B cell (primary cell): ENCODE measurements at places on chromosomes 7 and 10. TPM values are rescaled to one million over a fixed set of nuclear protein-coding genes. Genes with fewer than 3 reads are reported as not detected.

Gene SUGCT
- 0.86 and 2.6 TPM in 2 replicates for total RNA-seq

Gene FANK1
- 0.75 TPM in 1 of 2 replicates, not detected in the other for total RNA-seq

Gene NME8
- total RNA-seq, result not detected in 2 replicates

Gene LRRC61
- 12.8 and 15.5 TPM in 2 replicates for total RNA-seq

Gene KNDC1
- 0.17 TPM in 1 of 2 replicates, not detected in the other for total RNA-seq

Gene MSMB
- total RNA-seq, result not detected in 2 replicates

GRCh38 chr10:15196021-15196834, 27.7 kb upstream of the NMT2 start:
- H3K27ac ChIP-seq, result no peak overlapping the region
- DNase-seq, result peak; percentile 50

DNA sequence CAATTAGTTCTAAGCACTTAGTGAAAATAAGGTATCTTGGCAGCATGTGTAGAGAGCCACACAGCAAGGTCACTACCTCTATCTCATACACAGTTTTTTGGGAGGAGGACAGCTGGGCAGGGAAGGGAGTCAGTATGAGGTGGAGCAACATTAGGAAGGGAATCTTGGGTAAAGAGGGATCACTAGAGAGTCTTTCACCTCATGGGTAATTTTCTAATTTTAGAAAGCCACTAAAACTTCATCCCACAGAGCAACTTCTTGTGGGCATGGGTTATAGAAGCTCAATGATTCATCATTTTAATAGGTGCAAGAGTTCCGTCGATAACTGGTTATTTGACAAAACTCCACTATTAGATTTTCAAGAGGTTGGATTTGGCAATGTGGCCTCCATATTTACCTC, 2.5 kb downstream of the NRAP start:
- H3K27me3 ChIP-seq, result no peaks in the 10 kb centered on the region
- no peak overlapping the region for H3K27ac ChIP-seq
- no peak overlapping the region for H3K4me3 ChIP-seq
- no peaks in the 10 kb centered on the region for H3K4me1 ChIP-seq

DNA sequence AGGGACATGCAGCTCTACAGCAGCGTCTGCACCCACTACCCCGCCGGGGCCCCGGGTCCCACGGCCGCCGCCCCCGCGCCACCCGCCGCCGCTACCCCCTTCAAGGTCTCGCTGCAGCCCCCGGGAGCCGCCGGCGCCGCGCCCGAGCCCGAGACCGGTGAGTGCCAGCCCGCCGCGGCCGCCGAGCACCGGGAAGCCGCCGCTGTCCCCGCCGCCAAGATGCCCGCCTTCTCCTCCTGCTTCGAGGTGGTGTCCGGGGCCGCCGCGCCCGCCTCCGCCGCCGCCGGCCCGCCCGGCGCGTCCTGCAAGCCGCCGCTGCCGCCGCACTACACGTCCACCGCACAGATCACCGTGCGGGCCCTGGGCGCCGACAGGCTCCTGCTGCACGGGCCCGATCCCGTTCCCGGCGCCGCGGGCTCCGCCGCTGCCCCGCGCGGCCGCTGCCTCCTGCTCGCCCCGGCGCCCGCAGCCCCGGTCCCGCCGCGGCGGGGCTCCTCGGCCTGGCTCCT, 631 bp downstream of the OTUD1 start:
- DNase-seq, result no peak
- H3K27me3 ChIP-seq, result no peaks in the 10 kb centered on the region
- H3K4me1 ChIP-seq, result peaks cover 33% of the 10 kb centered on the region
- H3K27ac ChIP-seq, result peak overlapping the region; percentile 92

- DNase-seq, result no peak
- H3K27me3 ChIP-seq, result no peaks in the 10 kb centered on the region
- peaks cover 17% of the 10 kb centered on the region for H3K4me1 ChIP-seq
- H3K4me3 ChIP-seq, result no peak overlapping the region
- H3K27ac ChIP-seq, result no peak overlapping the region
These were observed 11.9 kb upstream of the SLC12A9 start for GRCh38 chr7:100840470-100841100.

- H3K27me3 ChIP-seq, result no peaks in the 10 kb centered on the region
- no peaks in the 10 kb centered on the region for H3K4me1 ChIP-seq
- H3K36me3 ChIP-seq, result no peaks in the 10 kb centered on the region
- no peak overlapping the region for H3K27ac ChIP-seq
These were observed 31.8 kb upstream of the SHH start for GRCh38 chr7:155844019-155844453.

DNA sequence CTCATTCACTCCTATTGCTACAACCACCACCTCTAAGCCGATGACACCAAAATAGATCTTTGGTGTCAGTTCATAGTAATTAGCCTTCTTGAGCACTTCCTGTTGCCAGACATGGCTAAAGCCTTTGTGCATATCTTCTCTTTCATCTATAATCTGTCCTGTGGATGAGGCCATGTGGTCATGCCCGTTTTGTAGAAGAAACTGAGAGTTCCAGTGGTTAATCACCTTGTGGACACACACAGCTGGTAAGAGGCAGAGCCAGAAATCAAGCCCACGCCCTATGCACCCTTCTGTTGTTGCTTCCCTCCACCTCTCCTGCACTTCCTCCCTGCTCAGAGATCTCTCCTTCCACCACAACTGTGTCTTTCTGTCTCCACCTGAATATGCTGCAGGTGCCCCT, 285.1 kb upstream of the PFKP start:
- no peak overlapping the region for H3K4me3 ChIP-seq
- H3K27me3 ChIP-seq, result no peaks in the 10 kb centered on the region
- H3K4me1 ChIP-seq, result no peaks in the 10 kb centered on the region
- H3K36me3 ChIP-seq, result no peaks in the 10 kb centered on the region
- no peak for DNase-seq

DNA sequence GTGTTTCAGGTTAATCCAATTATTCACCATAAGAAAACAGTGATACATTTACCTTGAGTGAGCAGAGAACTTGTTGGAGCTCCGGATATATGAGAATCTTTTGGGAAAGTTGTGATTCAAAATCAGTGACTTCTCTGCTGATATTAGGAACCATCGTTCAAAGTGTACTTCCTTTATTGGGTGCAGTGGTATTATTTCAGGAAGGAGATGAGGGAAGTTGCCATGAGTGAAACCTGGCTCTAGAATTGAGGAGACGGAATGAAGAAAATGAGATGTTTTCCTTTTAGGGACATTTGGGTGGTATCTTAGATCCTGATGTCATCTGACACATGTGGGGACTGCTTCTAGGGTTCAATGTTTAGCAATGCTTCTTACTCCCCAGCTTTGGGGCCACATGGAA, 343.9 kb downstream of the ABCA13 start:
- H3K4me3 ChIP-seq, result no peak overlapping the region
- H3K27ac ChIP-seq, result no peak overlapping the region
- DNase-seq, result no peak
- H3K36me3 ChIP-seq, result no peaks in the 10 kb centered on the region
- H3K4me1 ChIP-seq, result no peaks in the 10 kb centered on the region
- H3K27me3 ChIP-seq, result no peaks in the 10 kb centered on the region

DNA sequence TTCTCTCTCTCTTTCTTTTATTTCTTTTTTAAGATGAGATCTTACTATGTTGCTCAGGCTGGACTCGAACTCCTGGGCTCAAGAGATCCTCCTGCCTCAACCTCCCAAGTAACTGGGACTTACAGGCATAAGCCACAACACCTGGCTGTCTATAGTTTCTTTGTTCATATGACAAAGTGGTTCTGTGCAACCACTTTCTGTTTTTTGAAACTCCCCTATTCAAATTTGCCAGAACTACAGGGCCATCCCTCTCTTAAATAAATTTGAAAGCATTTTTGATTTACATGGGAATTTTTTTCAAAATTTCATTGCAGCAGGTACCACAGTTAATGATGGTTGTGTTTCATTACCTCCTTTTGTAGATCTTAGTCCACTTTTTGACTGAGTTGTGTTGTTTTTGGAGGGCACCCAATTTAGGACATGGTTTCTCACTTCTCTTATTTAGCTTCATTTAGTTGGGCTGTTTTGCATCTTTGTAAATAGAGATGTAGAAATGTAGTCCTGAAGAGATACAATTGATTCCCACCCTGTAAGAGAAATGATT, 119.2 kb downstream of the LRRC4 start:
- DNase-seq, result peak; percentile 48
- no peaks in the 10 kb centered on the region for H3K27me3 ChIP-seq
- no peak overlapping the region for H3K4me3 ChIP-seq
- peak overlapping the region; percentile 12 for H3K27ac ChIP-seq
- no peaks in the 10 kb centered on the region for H3K36me3 ChIP-seq

- H3K4me1 ChIP-seq, result no peaks in the 10 kb centered on the region
- no peak overlapping the region for H3K27ac ChIP-seq
- H3K27me3 ChIP-seq, result no peaks in the 10 kb centered on the region
These were observed 4.0 kb upstream of the TMEM236 start for GRCh38 chr10:17747883-17748550.

- H3K36me3 ChIP-seq, result no peaks in the 10 kb centered on the region
- H3K4me1 ChIP-seq, result peaks cover 38% of the 10 kb centered on the region
- peak overlapping the region; percentile 15 for H3K4me3 ChIP-seq
- peak; percentile 74 for DNase-seq
- H3K27ac ChIP-seq, result peak overlapping the region; percentile 71
These were observed 12.2 kb upstream of the PDK4 start for GRCh38 chr7:95608359-95609173.

- no peak overlapping the region for H3K27ac ChIP-seq
- H3K27me3 ChIP-seq, result peaks cover 4% of the 10 kb centered on the region
- no peaks in the 10 kb centered on the region for H3K4me1 ChIP-seq
- no peaks in the 10 kb centered on the region for H3K36me3 ChIP-seq
- DNase-seq, result no peak
- no peak overlapping the region for H3K4me3 ChIP-seq
These were observed 39.9 kb downstream of the ADCYAP1R1 start for GRCh38 chr7:31091924-31092434.

- H3K27me3 ChIP-seq, result no peaks in the 10 kb centered on the region
- no peak overlapping the region for H3K27ac ChIP-seq
- H3K4me3 ChIP-seq, result no peak overlapping the region
- no peaks in the 10 kb centered on the region for H3K4me1 ChIP-seq
- DNase-seq, result no peak
These were observed 144.5 kb downstream of the PPP1R3A start for GRCh38 chr7:113774182-113774807.

- H3K4me1 ChIP-seq, result no peaks in the 10 kb centered on the region
- H3K4me3 ChIP-seq, result no peak overlapping the region
- DNase-seq, result no peak
- no peak overlapping the region for H3K27ac ChIP-seq
- H3K27me3 ChIP-seq, result no peaks in the 10 kb centered on the region
These were observed 560.1 kb downstream of the PARD3 start for GRCh38 chr10:34255035-34255434.

GRCh38 chr10:17736223-17736622, 15.8 kb upstream of the TMEM236 start:
- H3K4me1 ChIP-seq, result no peaks in the 10 kb centered on the region
- no peak overlapping the region for H3K4me3 ChIP-seq
- no peak overlapping the region for H3K27ac ChIP-seq
- DNase-seq, result no peak
- H3K27me3 ChIP-seq, result no peaks in the 10 kb centered on the region

DNA sequence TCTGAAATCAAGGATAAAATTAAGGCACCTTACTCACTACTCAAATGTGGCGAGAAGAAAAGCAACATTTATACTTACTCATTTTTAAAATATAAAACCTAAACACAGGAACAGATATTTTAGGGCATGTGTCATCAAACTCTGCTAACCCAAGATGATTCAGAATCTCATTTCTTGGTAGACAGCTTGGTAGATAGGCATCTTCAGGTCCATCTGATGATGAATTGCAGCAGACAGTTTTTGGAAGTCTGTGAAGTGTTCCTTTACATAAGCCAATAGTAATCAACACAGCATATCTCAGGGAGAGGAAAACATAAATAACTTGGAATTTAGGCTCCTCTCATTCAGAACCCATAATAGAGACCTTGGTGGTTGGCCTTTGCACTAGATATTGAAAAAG, 3.4 kb downstream of the HIPK2 start:
- H3K27me3 ChIP-seq, result no peaks in the 10 kb centered on the region
- H3K36me3 ChIP-seq, result peaks cover 1% of the 10 kb centered on the region
- H3K4me3 ChIP-seq, result no peak overlapping the region
- peaks cover 31% of the 10 kb centered on the region for H3K4me1 ChIP-seq
- H3K27ac ChIP-seq, result no peak overlapping the region

- H3K36me3 ChIP-seq, result no peaks in the 10 kb centered on the region
- no peak overlapping the region for H3K27ac ChIP-seq
- DNase-seq, result no peak
- H3K4me3 ChIP-seq, result no peak overlapping the region
- no peaks in the 10 kb centered on the region for H3K27me3 ChIP-seq
- no peaks in the 10 kb centered on the region for H3K4me1 ChIP-seq
These were observed 174.4 kb upstream of the PLXNA4 start for GRCh38 chr7:132750530-132751217.

DNA sequence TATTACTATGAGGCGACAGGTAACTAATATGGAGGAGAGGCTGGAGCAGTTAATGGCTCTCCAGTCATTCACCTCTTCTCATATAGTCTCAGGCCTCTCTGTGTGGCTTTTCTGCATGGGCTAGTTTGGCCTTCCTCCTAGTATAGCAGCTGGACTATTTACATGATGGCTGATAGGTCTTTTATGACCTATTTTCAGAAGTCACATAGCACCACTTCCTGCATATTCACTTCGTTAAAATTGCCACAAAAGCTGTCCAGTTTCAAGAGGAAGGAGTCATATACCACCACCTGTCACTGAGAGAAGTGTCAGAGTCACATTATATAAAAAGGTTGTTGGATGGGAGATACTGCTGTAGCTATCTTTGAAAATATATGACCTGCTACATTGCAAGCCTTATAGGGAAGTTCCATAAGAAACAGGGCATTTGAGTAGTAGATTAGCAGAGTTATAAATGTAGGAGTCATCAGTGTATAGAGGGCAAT, 8.0 kb upstream of the DMTF1 start:
- no peaks in the 10 kb centered on the region for H3K36me3 ChIP-seq
- no peaks in the 10 kb centered on the region for H3K27me3 ChIP-seq
- peak; percentile 26 for DNase-seq
- peaks cover 13% of the 10 kb centered on the region for H3K4me1 ChIP-seq
- H3K27ac ChIP-seq, result no peak overlapping the region

DNA sequence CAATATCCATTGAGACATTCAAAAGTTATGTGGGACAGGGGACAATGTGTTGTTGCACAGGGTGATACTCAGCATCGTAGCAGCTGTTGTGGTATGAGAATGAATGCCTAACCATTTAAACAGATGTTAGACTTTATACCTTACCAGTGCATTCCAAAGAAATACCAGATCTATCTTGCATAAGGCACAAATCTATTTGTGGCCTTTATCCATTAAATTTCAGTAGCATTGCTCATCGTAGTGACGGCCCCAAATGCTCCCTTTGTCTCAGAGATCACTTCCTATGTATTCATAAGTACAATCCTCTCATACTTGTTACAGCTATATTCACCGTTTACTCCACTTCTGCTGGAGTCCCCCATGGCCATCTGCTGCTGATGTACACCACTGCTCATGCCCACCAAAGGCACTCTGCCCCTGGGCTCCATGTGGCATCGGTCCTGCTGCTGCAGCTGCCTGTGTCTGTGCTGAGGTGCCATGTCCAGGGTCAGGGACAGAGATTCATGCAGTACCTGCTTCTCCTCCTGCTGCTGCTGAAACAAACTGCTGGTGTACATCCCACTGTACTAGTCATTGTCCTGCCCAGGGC, 96.3 kb downstream of the CPED1 start:
- H3K36me3 ChIP-seq, result no peaks in the 10 kb centered on the region
- no peak for DNase-seq
- no peak overlapping the region for H3K4me3 ChIP-seq
- H3K27me3 ChIP-seq, result no peaks in the 10 kb centered on the region
- no peaks in the 10 kb centered on the region for H3K4me1 ChIP-seq

GRCh38 chr10:103683851-103684250, 171.5 kb downstream of the SH3PXD2A start:
- no peaks in the 10 kb centered on the region for H3K27me3 ChIP-seq
- DNase-seq, result no peak
- H3K36me3 ChIP-seq, result no peaks in the 10 kb centered on the region

- no peaks in the 10 kb centered on the region for H3K36me3 ChIP-seq
- H3K4me1 ChIP-seq, result no peaks in the 10 kb centered on the region
- H3K4me3 ChIP-seq, result no peak overlapping the region
- H3K27me3 ChIP-seq, result no peaks in the 10 kb centered on the region
- DNase-seq, result no peak
These were observed 218.0 kb downstream of the BMPER start for GRCh38 chr7:34123316-34123715.
